Stimulated activated CD8-positive, alpha-beta memory T cell treated with anti-CD3 and anti-CD28 coated beads, Interleukin-4, amount 100 ng/mL, for 1 hour (primary cell): ENCODE measurements at places on chromosomes 6 and 20.

DNA sequence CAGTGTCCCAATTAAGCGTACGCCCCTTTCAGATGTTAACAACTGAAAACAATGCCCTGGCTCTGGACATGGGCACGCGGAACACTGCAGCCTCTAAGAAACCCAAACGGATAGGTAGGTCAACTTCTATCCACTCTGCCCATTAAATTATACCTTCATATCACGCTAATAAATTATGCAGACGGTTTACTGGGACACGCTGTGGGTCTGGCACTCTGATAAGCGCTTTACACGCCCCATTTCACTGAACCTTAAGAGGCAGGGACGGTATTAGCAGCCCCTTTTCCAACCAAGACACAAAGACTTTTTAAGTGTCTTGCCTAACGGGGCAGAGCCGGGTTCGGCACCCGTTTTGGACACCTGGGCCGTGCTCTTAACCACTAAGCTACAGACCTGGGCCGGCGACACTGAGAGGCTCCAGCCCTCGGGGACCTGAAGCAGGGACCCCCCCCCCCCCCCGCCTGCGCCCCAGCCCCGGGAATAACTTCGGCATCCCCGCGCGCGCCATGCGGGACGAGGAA, 744 bp downstream of the STAU1 start:
- DNase-seq: no peak

DNA sequence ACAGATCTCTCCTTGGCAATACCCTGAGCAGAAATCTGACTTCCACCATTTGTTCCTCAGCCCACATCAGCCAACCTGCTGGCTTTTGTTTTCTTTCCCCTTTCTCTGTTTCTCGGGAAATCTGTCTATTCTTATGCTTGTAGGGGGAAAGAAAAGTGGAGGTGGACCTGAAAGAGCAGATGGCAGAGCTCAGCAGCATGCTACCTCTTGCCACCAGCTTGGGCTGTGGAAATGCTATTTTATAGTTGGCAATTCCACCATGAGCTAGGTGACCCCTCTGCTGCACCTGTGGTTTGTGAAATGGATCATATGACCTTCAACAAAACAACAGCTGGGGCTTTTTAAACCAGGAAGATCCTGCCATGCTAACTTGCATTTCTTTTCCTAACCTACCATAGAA, 6.8 kb upstream of the SPATS1 start:
- no peak for DNase-seq

DNA sequence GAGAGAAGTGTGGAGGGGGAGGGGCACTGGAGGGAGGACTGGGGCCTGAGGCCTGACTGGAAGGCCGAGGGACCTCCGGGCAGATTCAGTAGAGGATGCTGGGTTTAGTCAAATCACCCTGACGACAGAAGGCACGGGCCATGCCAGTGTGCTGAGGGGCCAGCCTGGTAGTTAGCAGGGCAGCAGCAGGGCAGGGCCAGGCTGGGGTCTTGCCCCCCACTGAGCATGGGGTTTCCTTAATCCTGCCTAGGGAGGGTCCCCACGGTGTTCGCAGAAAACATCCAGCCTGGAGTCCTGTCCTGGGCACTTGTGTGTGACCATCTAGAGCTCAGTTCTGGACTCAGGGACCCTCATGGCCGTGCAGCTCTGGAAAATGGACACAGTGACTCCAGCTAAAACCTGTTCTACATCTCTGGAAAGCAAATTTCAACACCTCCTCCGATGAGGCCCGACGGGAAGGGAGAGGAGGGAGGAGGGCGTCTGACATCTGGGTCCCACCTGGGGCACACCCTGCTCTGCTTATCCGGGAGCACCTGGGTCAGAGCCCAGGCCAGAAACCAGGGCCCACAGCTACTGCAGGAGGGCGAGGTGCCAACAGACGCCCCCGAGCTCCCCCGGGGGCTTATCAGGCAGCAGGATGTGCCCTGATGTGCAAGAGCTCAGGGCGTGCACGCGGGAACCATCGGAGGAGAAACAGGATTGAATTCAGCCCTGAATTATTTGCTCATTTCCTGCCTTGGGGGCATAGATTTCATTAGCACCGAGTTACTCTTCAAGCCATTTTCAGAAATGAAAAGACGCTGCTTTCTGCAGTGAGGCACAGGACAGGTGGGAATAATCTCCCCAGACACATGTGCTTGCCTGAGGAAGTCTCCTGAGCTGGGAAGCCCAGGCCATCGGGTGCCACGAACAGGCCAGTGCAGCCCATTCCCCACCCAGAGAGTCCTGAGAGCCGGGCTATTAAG, 78.0 kb upstream of the MPC1 start:
- DNase-seq: no peak

DNA sequence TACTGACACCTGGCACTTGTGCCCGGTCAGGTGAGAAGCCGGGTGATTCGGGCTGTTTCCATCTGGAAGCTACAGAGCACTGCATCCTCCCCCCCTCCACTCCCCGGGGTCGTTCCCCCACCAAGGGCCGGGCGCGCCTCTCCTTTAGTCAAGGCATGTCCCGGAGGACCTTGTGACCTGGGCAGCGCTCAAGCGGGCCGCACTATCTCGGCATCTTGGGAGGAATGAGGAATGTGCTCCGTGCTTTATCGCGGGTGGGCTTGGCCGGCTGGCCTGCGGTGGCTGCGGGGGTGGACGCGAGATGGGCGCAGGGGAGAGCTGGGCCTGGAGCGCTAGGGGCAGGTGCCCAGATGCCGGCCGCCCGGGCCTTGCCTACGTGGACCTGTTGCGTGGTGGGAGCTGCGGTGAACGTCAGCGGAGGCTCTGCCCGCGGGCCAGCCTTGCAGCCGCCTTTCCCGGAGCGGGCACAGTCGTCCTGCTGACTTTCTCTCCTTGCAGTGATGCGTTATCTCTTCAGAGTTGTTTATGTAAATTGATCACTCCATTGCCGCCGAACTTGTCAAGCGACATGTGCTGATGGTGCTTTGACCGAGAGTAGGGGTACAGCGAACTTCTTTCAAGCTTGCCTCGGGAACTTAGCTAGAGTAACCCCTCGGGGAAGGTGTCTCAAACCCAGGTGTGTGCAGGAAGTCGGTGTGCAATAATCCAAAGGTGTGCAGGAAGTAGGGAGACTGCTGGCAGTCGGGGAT, 1.1 kb downstream of the LRRC1 start:
- DNase-seq: no peak

DNA sequence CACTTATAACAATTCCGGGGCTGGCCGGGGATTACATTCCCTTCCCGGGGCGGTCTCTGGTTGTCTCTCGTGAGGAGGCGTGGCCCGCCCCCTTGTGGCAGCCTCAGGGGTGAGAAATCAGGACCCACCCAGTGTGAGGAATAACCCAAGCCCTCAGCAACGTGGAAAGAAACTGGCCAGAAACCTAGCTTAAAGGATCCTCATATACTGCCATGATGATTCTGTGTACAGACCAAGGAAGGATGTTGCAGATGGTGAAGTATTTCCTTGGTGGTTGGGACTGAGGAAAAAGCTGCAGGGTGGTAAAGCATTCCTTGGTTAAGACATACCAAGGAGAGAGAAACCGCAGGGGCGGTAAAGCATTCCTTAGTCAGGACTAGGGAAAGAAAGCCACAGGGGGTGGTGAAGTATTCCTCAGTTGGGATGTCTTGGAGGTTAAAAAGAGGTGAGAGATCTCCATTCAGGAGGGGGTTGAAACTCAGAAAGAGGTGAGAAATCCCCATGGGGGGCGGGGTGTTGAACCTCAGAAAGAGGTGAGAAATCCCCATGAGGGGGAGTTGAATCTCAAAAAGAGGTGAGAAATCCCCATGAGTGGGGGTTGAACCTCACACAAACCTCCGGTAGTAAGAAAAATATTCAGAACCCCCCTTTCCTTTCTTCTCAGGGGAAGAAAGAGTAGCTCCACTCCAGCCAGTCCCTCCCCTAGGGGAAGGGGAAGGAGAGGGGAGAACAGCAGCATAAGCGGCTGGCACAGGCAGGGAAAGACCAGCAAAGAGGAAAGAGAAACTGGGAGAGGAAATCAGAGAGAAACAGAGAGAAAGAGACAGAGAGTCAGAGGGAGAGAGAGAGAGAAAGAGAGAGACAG, 238.1 kb downstream of the RNGTT start:
- no peak for DNase-seq

DNA sequence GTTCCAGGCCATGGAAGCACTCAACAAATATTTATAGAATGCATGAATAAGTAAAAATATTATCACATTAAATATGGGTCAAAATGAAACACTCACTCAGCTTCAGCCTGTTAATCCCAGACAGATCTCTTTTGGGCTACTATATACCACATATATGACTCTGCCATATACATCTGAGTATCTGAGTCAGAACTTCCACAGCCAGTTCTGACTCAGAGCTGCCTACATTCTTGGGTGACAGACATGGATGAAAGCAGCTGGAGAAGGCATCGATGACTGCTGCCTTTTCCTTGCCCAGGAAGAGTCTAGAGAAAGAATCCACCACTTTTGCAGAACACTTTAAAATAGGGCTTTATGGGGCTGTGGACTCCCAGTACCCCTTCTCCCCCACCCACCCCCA, 11.5 kb upstream of the PDYN start:
- DNase-seq: no peak

DNA sequence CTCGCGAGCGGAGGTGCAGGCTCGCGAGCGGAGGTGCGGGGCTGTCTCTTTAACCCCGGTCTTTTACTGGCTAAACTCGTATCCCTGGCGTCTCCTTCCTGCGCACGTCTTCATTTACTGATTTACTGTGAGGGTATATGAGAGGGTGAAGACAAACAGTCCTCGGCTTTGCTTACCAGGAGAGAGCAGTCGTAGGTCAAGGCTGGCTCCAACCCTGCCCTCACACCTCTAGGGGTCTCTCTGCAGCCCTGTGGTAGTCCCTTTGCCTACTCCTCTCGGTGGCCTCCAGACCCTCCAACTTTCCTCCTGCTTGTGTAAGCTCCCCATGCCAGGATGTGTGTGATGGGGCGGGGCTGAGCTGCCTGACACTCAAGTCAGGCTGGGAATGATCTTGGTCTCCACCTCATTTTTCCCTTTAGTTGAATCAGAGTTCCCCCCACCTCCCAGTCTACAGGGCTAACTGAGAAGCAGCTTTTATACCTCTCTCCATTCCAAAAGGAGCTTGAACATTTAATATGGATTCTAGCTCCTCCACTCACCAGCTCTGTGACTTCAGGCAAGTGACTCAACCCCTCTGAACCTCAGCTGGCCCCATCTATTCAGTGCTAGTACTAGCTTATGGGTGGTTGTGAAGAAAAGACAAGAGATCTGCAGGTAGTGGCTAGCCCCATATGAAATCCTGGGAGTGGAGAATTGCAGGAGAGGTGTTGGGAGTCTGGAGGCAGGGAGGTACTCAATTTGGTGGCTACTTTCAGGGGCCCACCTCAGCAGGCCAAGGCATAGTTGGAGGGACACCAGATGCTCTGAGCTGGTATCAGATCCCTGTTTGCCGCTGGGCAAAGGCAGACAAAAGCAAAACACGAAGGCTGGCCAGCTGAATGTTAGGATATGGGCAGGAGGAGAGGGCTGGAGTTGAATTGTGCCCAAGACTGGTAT, 902 bp downstream of the SLC29A1 start:
- no peak for DNase-seq

GRCh38 chr20:24781418-24781980, 167.6 kb upstream of the CST7 start:
- no peak for DNase-seq
